ENCODE measurements at places on chromosomes 4 and X. TPM values are rescaled to one million over a fixed set of nuclear protein-coding genes. Genes with fewer than 3 reads are reported as not detected.

The CT45A5 gene
- not detected for total RNA-seq

The CFI gene
- total RNA-seq: 0.62 TPM

The PPP1R2C gene
- not detected for total RNA-seq

The FABP2 gene
- total RNA-seq: not detected

The OTUD6A gene
- not detected for total RNA-seq

The HEPH gene
- total RNA-seq: not detected

The NUDT10 gene
- total RNA-seq: 0.64 TPM

The PCDH11X gene
- not detected for total RNA-seq

The SPANXD gene
- not detected for total RNA-seq

The NDP gene
- not detected for total RNA-seq

The UGT2A1 gene
- total RNA-seq: not detected

The VCX3A gene
- not detected for total RNA-seq

The PDS5A gene
- total RNA-seq: 117 TPM

The LRIT3 gene
- total RNA-seq: 0.05 TPM

The BMP2K gene
- total RNA-seq: 14.6 TPM

The NPY2R gene
- total RNA-seq: not detected

The HDX gene
- 2.5 TPM for total RNA-seq

The MYOZ2 gene
- total RNA-seq: not detected

The HAUS3 gene
- 18.6 TPM for total RNA-seq

The ZMYM3 gene
- 26.8 TPM for total RNA-seq

The IL2RG gene
- 366 TPM for total RNA-seq

The EPGN gene
- total RNA-seq: not detected

The DOK7 gene
- not detected for total RNA-seq

The CENPVL1 gene
- not detected for total RNA-seq

The IL13RA1 gene
- 0.46 TPM for total RNA-seq

The TLR2 gene
- total RNA-seq: 0.25 TPM

The PABPC5 gene
- not detected for total RNA-seq

The SMIM20 gene
- total RNA-seq: 17.0 TPM

The CACNA1F gene
- total RNA-seq: 0.32 TPM

The CXCL1 gene
- total RNA-seq: not detected

The ADH1A gene
- not detected for total RNA-seq

The PAGE4 gene
- not detected for total RNA-seq

The TMEM150C gene
- not detected for total RNA-seq

The MAGEA4 gene
- total RNA-seq: not detected

The ODAM gene
- total RNA-seq: not detected

The F8A3 gene
- total RNA-seq: 27.3 TPM

The MAGEA12 gene
- not detected for total RNA-seq

The CHIC2 gene
- total RNA-seq: 18.8 TPM

The TMEM144 gene
- 0.16 TPM for total RNA-seq

The TLR1 gene
- total RNA-seq: 0.67 TPM

The EDA2R gene
- 2.3 TPM for total RNA-seq

The PPARGC1A gene
- not detected for total RNA-seq

The AKAP4 gene
- total RNA-seq: not detected

The GAGE2A gene
- not detected for total RNA-seq

The AFAP1 gene
- total RNA-seq: 57.6 TPM

The ARHGEF9 gene
- 19.8 TPM for total RNA-seq

The CFP gene
- total RNA-seq: 3.0 TPM

The GYPA gene
- total RNA-seq: not detected

The ITIH6 gene
- total RNA-seq: not detected

The NAAA gene
- total RNA-seq: 30.8 TPM

The BST1 gene
- 1.8 TPM for total RNA-seq

The C4orf36 gene
- not detected for total RNA-seq

The IRS4 gene
- not detected for total RNA-seq

The CFAP47 gene
- not detected for total RNA-seq

The ADD1 gene
- total RNA-seq: 240 TPM

The IL2 gene
- 101 TPM for total RNA-seq

Data from activated T-helper 2 cell treated with anti-CD3 and anti-CD28 coated beads, Interferon-gamma antibody, Interleukin-2, Interleukin-4, amounts not matched to agents 10 μg/mL and 5 μg/mL and 100 μg/mL, durations not matched to agents 14 hours and 24 hours and 36 hours (primary cell).